ENCODE measurements at places on chromosomes 7 and 10. TPM values are rescaled to one million over a fixed set of nuclear protein-coding genes. Genes with fewer than 3 reads are reported as not detected.

Gene DRGX
- not detected for polyA plus RNA-seq

Gene ELOVL3
- polyA plus RNA-seq: not detected

Gene WIPF3
- polyA plus RNA-seq: not detected

Gene GBF1
- 10.7 TPM for polyA plus RNA-seq

Gene CNTNAP2
- 0.27 TPM for polyA plus RNA-seq
